ENCODE measurements at places on chromosomes 4 and X.
A peak's percentile ranks its signal among the peaks of the same experiment; 100 is the strongest.

DNA sequence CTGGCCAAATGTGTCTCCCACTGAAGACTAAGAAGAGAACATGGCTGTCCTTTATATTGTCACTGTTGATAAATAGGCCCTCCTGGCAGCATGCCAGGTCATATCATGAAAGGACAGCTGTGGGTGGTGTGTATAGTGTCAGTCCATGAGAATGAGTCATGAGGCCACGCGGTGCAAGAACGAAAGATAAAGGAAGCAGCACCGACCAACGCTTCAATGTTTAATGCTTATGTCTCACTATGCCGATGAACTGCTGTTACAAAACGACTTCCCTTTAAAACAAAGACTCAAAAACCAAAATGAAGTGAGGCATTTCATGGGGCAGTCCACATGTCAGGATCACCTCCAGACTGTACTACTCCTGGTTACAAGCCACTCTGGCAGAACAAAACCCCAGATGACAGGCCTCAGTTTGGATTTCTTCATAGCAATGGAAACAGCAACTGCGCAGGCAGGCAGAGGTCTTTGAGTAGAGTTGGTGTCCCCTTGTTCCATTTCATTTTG lies 5.2 kb upstream of the TCEANC start:
- peak; percentile 55 for DNase-seq
- no peaks in the 10 kb centered on the region for H3K36me3 ChIP-seq
- H3K4me3 ChIP-seq: peak overlapping the region; percentile 41
- H3K4me1 ChIP-seq: peaks cover 8% of the 10 kb centered on the region
- H3K27ac ChIP-seq: no peak overlapping the region
- no peaks in the 10 kb centered on the region for H3K27me3 ChIP-seq

DNA sequence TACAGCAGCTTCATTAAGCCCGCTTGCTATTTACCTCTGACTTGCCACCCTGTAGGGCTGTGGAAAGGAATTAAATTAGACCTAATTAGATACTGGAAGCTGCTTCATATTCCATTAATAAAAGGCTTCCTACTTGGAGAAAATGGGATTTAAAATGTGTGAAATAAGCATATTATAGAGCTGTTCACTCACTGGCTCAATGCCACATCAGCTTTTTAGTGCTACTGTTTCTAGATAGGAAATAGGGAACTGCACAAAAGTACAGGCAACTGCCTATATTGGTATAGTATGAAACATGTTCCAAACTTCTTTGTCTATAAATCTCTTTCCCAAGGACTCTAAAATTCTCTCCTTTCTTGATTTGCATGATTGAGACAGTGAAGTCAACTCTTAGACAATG lies 407.9 kb upstream of the AADAT start:
- no peak for DNase-seq
- H3K27me3 ChIP-seq: no peaks in the 10 kb centered on the region
- no peaks in the 10 kb centered on the region for H3K4me1 ChIP-seq
- no peak overlapping the region for H3K4me3 ChIP-seq

DNA sequence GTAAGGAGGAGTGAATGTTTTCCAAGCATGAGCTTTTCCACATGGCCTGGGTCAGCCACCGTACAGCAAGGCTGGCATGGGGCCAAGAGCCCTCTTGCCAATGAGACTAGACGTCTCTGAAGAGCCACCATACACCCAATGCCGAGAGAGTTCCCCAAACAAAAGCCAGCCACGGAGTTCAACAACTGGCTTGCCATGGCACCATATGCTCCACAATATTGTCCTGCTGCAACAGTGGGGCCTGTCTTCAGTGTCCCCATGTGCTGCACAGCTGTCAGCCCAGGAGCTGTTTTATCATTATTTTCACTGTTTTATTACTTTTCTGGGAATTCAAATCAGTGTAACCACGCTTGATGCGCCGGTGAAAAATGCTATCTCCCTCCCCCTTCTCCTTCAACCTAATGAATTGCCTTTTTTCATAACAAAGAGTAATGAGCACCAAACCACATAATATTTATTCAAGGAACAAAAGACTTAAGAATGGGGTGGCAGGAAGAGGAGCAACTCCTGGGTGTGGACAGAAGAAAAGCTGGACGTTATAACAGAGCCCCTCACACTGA lies 18.4 kb downstream of the MAML3 start:
- H3K4me3 ChIP-seq: no peak overlapping the region
- no peak for DNase-seq
- no peak overlapping the region for H3K27ac ChIP-seq

DNA sequence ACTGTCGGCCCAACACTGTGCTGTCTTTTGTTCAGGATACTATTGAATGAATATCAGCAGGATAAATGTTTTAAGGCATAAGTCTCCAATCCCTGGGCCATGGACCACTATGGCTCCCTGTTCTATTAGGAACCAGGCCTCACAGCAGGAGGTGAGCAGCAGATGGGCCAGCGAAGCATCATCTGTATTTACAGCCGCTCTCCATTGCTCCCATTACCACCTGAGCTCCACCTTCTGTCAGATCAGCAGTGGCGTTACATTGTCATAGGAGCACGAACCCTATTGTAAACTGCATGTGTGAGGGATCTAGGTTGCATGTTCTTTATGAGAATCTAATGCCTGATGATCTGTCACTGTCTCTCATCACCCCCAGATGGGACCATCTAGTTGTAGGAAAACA lies 3.7 kb upstream of the APLN start:
- H3K27me3 ChIP-seq: peaks cover 2% of the 10 kb centered on the region
- no peak overlapping the region for H3K4me3 ChIP-seq
- no peak for DNase-seq
- no peak overlapping the region for H3K27ac ChIP-seq
- no peaks in the 10 kb centered on the region for H3K36me3 ChIP-seq
- peaks cover 9% of the 10 kb centered on the region for H3K4me1 ChIP-seq

GRCh38 chrX:84441143-84441542 lies 61.1 kb downstream of the HDX start:
- H3K27ac ChIP-seq: no peak overlapping the region
- H3K36me3 ChIP-seq: no peaks in the 10 kb centered on the region
- no peaks in the 10 kb centered on the region for H3K27me3 ChIP-seq
- no peaks in the 10 kb centered on the region for H3K4me1 ChIP-seq
- H3K4me3 ChIP-seq: no peak overlapping the region

GRCh38 chr4:177108708-177109107 lies 201.0 kb upstream of the NEIL3 start:
- no peaks in the 10 kb centered on the region for H3K4me1 ChIP-seq
- no peak overlapping the region for H3K4me3 ChIP-seq
- DNase-seq: no peak
- no peaks in the 10 kb centered on the region for H3K27me3 ChIP-seq
- H3K36me3 ChIP-seq: no peaks in the 10 kb centered on the region
- H3K27ac ChIP-seq: no peak overlapping the region

GRCh38 chr4:161303551-161303950 lies 860.2 kb downstream of the FSTL5 start:
- no peaks in the 10 kb centered on the region for H3K36me3 ChIP-seq
- no peak for DNase-seq
- no peaks in the 10 kb centered on the region for H3K27me3 ChIP-seq
- no peaks in the 10 kb centered on the region for H3K4me1 ChIP-seq
- H3K4me3 ChIP-seq: no peak overlapping the region

- DNase-seq: peak; percentile 28
- H3K4me3 ChIP-seq: no peak overlapping the region
- no peaks in the 10 kb centered on the region for H3K27me3 ChIP-seq
- H3K4me1 ChIP-seq: no peaks in the 10 kb centered on the region
Measured at GRCh38 chr4:114386637-114387233, 211.9 kb upstream of the UGT8 start.

DNA sequence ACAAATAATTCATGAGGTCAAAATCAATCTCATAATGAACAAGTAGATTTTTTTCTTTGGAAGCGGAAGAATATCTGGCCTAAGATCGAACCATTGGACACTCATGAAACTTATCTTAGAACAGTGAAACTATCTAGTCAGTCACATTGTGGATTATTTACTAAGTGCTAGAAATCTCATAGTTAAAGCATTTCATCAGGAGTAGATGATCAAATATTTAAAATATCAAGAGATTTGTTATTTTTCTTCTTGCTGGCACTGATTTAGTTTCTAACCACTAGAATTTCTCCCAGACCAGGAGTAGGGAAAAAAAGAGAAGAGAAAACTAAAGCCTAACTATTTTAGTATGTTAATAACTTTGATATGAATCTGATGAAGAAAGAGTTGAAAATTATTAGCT lies 105.5 kb downstream of the SHROOM3 start:
- no peaks in the 10 kb centered on the region for H3K4me1 ChIP-seq
- H3K27me3 ChIP-seq: peaks cover 1% of the 10 kb centered on the region
- no peak overlapping the region for H3K4me3 ChIP-seq
- DNase-seq: no peak
- H3K36me3 ChIP-seq: no peaks in the 10 kb centered on the region

- no peak overlapping the region for H3K4me3 ChIP-seq
- H3K27me3 ChIP-seq: peaks cover 11% of the 10 kb centered on the region
- H3K4me1 ChIP-seq: no peaks in the 10 kb centered on the region
Measured at GRCh38 chr4:16075061-16075460, 8.8 kb downstream of the PROM1 start.

DNA sequence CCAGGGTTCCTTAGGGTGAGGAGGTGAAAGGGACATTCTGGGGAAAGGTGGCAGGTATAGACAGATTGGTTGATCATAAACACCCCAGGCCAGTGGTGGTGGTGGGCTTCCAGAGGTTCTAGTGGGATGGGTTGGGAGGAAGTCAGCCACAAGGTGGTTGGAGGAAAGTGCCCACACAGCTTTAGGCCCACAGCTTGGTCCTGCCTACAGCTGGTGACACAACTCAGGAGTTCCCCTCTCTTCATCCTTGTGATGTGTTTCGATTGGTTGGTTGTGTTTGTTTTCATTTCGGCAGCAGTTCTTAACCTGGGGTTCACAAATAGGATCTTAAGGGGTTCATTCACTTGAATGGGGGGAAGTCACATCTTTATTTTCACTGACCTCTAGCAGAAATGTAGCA lies 157.0 kb downstream of the TMEM164 start:
- no peak overlapping the region for H3K27ac ChIP-seq
- H3K27me3 ChIP-seq: no peaks in the 10 kb centered on the region
- H3K36me3 ChIP-seq: no peaks in the 10 kb centered on the region
- no peak for DNase-seq
- H3K4me1 ChIP-seq: no peaks in the 10 kb centered on the region
- no peak overlapping the region for H3K4me3 ChIP-seq

Data from CD4-positive, CD25-positive, alpha-beta regulatory T cell (primary cell).